GM12878 (cell line): ENCODE measurements at places on chromosomes 12 and 14.

- DNase-seq = no peak
Measured at GRCh38 chr12:32400866-32401265, 1.5 kb downstream of the FGD4 start.

DNA sequence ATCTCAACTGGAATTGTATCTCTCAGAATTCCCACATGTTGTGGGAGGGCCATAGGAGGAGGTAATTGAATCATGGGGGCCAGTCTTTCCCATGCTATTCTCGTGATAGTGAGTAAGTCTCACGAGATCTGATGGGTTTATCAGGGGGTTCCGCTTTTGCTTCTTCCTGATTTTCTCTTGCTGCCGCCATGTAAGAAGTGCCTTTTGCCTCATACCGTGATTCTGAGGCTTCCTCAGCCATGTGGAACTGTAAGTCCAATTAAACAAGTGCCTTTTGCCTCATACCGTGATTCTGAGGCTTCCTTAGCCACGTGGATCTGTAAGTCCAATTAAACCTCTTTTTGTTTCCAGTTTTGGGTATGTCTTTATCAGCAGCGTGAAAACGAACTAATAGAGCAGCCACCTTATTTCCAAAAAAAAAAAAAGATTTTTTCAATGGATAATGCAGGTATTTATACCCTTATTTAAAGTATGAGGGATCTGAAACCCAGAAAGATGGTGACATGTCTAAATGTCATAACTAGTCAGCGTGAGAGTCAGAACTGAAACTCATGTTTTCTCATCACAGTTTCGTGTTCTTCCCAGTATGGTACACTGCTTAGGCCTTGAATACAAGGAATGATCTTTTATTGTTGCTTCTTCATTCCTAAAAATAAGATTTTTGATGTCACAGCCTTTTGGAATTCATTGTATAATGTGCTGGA, 89.6 kb downstream of the ERC1 start:
- DNase-seq = peak; percentile 48

DNA sequence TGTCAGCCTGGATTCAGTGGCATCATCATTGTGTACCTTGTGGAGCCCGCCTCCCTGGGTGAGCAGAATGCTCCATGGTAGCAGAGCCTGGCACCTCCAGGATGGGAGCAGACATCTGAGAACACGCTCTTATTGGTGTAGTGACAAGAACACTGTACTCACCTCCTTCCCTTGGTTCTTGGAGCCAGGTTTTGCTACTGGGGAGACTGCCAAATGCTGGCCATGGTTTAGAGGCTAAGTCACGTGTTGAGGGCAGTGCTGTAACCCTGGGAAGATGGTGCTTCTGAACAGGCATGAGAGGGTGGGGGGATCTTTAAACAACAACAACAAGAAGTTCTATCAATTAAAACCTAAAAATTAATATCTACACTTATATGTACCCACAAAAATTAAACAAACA, 47.6 kb upstream of the ASPG start:
- no peak for DNase-seq

DNA sequence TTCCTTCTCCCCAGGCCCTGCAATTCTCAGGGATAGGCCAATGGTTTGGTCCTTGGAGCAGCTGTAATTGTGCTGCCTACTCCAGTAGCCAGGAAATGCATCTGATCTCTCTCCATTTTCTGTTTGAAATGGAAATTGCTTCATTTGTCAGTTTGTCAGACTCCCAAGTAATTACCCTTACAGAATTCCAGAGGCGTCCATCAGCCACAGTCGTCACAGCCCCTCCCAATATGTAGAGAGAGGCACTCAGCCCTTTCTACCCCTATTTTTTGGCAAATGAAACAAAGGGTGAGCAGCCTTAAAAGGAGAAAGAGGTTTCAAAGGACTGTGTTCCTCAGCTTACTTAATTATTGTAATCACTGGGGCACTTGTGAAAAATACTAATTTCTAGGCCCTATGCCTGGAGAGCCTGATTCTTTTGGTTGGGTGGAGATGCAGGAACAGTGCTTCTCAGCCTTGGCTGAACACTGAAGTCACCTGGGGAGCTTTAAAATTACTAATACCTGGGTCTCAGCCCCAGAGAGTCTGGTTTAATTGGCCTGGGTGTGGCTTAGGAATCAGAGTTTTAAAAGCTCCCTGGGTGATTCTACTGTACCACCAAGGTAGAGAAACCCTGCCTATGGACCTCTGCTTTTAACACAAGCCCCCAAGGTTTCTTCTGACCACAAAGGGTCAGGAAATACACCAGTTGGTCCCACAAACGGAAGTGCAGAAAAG, 190.0 kb downstream of the EMP1 start:
- no peak for DNase-seq

GRCh38 chr14:90345239-90345557, 13.5 kb upstream of the NRDE2 start:
- no peak for DNase-seq

- DNase-seq = no peak
Measured at GRCh38 chr14:91368776-91369416, 48.7 kb downstream of the CCDC88C start.

GRCh38 chr12:121802485-121802842, 1.3 kb upstream of the SETD1B start:
- DNase-seq = no peak

DNA sequence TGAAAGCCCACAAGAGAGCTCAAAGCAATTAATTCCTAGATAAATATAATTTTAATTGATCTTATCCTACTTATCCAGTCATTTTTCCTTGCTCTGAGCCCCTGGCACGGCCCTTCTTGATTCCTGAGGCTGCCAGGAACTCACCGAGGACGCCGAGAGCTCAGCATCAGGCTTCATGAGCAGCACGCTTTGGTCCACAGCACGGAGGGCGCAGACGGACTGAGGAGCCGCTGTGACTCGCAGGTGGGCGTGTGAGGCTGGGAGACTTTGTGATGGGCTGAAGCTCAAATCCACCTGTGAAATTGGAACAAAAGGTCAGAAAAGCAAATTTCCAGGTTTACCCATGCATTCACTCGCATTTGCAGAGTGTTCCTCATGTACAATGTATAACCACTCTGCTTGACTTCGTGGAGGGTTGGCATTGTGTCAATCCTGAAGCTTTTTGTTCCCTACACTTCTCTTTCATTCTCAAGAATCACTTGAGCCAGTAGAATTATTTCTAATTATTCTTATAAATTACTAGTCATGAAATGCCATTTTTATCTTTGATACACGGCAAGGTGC, 17.2 kb downstream of the A2M start:
- no peak for DNase-seq

GRCh38 chr12:65965358-65965757, 141.1 kb downstream of the HMGA2 start:
- no peak for DNase-seq
